ENCODE measurements at places on chromosomes 2 and 18.

DNA sequence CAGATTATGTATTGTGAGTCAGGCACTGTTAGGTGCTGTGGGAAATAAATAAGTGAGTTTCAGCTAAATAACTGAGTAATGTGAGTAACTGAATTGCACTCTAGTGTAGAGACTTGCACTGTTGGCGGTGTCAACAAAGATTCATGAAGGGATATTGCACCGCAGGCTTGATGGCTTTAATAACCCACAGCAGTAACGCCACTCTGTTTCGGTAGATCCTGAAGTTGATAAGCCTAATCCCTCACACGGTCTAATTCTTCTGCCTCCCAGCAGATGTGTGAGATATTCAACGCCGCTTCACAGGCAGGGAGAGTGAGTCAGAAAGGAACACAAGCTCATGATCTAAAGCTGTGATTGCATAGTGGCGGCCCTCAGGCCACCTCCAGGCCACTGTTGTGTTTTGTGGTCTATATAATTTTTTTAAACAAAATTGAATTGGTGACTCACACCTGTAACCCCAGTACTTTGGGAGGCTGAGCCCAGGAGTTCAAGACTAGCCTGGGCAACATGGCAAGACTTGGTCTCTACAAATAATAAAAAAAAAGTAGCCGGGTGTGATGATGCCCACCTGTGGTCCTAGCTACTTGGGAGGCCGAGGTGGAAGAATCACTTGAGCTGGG is 94.3 kb downstream of the LIPG start:
- H3K27ac ChIP-seq, result no peak overlapping the region
- no peak overlapping the region for H3K4me3 ChIP-seq
- H3K4me1 ChIP-seq, result no peaks in the 10 kb centered on the region
- H3K27me3 ChIP-seq, result peaks cover 4% of the 10 kb centered on the region

GRCh38 chr2:24920809-24921441 is 888 bp upstream of the ADCY3 start:
- peak overlapping the region; percentile 36 for H3K27ac ChIP-seq
- DNase-seq, result no peak
- H3K27me3 ChIP-seq, result peaks cover 8% of the 10 kb centered on the region
- H3K4me3 ChIP-seq, result peak overlapping the region; percentile 84
- peaks cover 30% of the 10 kb centered on the region for H3K4me1 ChIP-seq
- no peaks in the 10 kb centered on the region for H3K36me3 ChIP-seq

- DNase-seq, result no peak
- H3K27ac ChIP-seq, result no peak overlapping the region
- no peak overlapping the region for H3K4me3 ChIP-seq
- H3K4me1 ChIP-seq, result no peaks in the 10 kb centered on the region
- H3K36me3 ChIP-seq, result no peaks in the 10 kb centered on the region
Measured at GRCh38 chr2:1697601-1698000, 46.7 kb downstream of the PXDN start.

GRCh38 chr18:28176948-28177827 is at the start of gene CDH2:
TSS of gene CDH2 (minus strand) at chr18:28177130. CDS start at chr18:28177022, 108 bp downstream.
- no peak within 1 kb of the TSS for H3K27ac ChIP-seq
- H3K36me3 ChIP-seq, result no peaks in the 10 kb centered on the region
- H3K4me3 ChIP-seq, result peak within 1 kb of the TSS; percentile 79
- H3K27me3 ChIP-seq, result peaks cover 10% of the 10 kb centered on the region
- peak; percentile 17 for DNase-seq

DNA sequence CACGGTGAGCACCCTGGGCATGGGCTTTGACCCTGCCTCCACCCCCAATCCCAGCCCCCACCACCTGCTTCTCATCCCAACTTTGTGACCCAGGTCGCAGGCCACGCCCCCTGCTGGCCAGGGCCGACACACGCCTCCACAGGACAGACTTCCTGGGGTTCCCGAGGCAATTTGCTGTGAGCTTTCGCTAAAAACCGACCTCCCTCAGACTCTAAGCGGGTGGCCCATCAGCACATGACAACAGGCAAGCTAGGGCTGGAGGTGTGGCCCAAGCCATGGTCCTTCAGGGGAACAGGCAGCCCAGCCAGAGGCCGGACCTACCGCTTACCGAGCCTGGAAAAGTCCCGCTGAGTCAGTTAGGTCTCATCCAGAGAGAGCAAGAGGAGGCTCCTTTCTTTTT is 31.9 kb downstream of the C1QL2 start:
- no peaks in the 10 kb centered on the region for H3K36me3 ChIP-seq
- no peak overlapping the region for H3K27ac ChIP-seq
- H3K4me3 ChIP-seq, result no peak overlapping the region
- DNase-seq, result peak; percentile 3

DNA sequence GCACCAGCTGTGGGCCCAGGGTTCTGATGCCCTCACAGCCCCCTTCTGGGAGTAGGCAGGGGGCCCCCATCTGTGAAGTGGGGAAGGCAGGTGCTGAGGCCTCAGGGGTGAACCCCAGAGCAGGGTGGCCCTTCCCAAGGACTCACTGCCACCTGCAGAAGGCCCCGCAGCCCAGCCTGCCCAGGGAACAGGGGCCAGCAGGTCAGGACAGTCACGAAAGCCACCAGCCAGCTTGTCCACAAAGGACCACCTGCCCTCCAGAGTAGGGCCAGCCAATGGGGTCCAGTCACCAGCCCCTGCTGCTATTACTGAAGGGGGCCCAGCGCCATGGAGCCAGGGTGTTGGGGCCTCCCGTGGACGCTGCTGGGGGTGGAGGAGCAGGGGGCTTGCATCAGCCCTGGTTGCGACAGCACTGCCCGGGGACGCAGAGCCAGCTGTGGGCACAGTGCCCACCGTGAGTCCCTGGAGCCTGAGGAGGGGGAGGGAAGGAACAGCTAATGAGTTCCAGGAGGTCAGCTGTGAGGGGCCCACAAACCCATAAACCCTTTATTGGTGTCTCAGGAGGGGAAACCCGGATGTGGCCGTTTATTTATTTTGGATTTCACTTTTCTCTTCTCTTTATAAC is 11.5 kb upstream of the SNED1 start:
- no peak overlapping the region for H3K4me3 ChIP-seq
- no peaks in the 10 kb centered on the region for H3K36me3 ChIP-seq
- peaks cover 3% of the 10 kb centered on the region for H3K27me3 ChIP-seq
- DNase-seq, result no peak
- no peaks in the 10 kb centered on the region for H3K4me1 ChIP-seq
- no peak overlapping the region for H3K27ac ChIP-seq

DNA sequence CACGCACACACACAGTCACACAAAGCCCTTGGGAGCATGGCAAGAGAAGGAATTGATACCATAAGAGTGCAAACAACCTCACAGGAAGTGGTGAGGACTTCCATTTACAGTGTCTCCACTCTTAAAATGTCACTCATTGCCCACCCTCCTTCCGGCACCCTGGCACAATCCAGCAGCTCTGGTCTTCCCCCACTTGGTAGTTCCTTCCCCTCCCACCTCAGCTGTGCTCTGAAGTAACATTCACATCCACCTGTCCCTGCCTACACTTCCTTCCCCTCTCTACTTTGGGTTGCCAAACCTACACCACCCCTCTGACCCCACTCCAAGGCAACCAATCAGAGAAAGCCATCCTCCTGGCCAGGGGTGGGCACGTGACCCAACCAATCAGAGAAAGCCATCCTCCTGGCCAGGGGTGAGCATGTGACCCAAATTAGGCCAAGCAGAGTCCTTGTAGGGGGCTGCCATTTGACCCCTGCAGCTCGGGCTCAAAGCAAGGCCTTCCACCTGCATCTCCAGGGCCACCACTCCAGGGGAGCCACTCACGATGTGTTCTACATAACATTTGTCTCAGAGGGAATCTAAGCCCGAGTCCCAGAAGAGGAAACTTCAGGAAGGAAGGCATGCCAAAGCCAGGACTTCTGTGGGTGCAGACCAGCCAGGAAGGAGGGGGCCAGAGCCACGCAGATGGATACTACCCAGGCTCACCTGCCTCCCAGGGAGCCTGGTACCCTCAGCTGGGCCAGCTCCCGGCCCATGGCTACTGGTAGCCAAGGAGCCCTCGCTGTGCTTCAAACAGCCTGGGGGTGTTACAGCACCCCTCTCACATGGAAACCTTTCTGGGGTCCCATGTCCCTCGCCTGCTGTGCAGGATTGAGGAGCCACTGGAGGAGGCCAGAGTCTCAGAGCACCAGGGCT is 21.2 kb downstream of the CYP26B1 start:
- no peak overlapping the region for H3K4me3 ChIP-seq
- no peak overlapping the region for H3K27ac ChIP-seq
- DNase-seq, result no peak

GRCh38 chr18:33404244-33404873 is 36.2 kb downstream of the CCDC178 start:
- no peaks in the 10 kb centered on the region for H3K36me3 ChIP-seq
- no peak overlapping the region for H3K4me3 ChIP-seq
- no peak overlapping the region for H3K27ac ChIP-seq

GRCh38 chr18:74457043-74457724 is at the start of gene DIPK1C:
TSS of gene DIPK1C (minus strand) at chr18:74457308. CDS start at chr18:74457259, 49 bp downstream.
- DNase-seq, result no peak
- peaks cover 24% of the 10 kb centered on the region for H3K27me3 ChIP-seq
- no peak within 1 kb of the TSS for H3K27ac ChIP-seq
- no peaks in the 10 kb centered on the region for H3K36me3 ChIP-seq
- no peak within 1 kb of the TSS for H3K4me3 ChIP-seq

GRCh38 chr2:11387100-11387390 is 42.6 kb upstream of the ROCK2 start:
- no peak for DNase-seq
- no peaks in the 10 kb centered on the region for H3K36me3 ChIP-seq
- H3K4me1 ChIP-seq, result no peaks in the 10 kb centered on the region
- no peak overlapping the region for H3K27ac ChIP-seq
- peaks cover 1% of the 10 kb centered on the region for H3K27me3 ChIP-seq

DNA sequence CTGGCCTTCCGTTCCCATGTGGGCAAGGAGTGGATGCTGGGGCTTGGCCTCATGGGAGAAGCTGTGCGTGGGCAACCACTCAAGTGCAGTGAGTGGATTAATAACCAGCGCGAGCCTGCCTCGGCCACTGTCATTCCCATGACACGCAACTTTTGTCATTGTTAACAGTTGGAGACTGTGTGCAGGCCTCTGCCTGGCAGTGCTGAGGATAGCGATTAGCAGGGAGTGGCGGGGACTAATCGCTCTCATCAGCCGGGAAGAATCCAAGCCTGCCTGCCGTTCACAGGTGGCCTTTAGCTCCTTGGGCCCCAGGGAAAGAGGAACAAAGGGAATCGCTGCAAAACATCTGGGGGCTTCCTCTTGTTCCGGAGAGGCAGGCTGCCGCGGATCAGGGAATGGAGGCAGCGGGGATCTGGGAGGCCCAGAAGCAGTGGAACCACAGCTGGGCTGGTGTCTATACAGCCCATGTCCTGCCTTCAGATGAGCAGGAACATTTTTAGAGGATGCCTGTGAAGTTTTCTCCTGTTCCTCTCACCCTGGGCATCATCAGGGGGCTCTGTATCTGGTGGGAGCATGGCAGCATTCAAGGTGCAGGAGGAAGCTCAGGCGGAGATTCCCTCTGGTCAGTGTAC is 53.8 kb downstream of the CTIF start:
- H3K4me3 ChIP-seq, result no peak overlapping the region
- H3K4me1 ChIP-seq, result no peaks in the 10 kb centered on the region
- H3K27ac ChIP-seq, result no peak overlapping the region
- no peaks in the 10 kb centered on the region for H3K36me3 ChIP-seq
- peaks cover 2% of the 10 kb centered on the region for H3K27me3 ChIP-seq

DNA sequence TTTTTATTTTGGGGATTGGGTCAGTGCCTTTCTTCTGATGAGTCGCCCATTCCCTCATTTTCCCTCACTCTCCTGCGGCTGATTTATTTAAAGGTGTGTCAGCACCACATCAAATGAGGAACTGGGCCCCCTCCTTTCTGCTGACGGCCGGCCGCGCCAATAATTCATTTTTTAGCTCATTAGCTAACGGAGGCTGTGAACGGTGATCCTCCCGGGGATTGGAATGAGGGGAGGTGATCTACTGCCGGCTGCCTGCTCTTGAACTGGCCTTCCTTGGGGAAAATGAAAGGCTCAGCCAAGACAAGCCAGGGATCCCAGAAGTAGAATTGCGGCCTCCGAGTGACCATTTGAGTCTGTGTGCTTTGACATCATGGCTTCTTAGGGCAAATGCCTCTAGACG is 54.2 kb downstream of the GBX2 start:
- no peak overlapping the region for H3K4me3 ChIP-seq
- DNase-seq, result no peak
- H3K27me3 ChIP-seq, result peaks cover 3% of the 10 kb centered on the region
- H3K36me3 ChIP-seq, result no peaks in the 10 kb centered on the region

- peaks cover 43% of the 10 kb centered on the region for H3K4me1 ChIP-seq
- peaks cover 14% of the 10 kb centered on the region for H3K27me3 ChIP-seq
- DNase-seq, result peak; percentile 63
- peaks cover 4% of the 10 kb centered on the region for H3K36me3 ChIP-seq
- H3K27ac ChIP-seq, result peak overlapping the region; percentile 97
Measured at GRCh38 chr2:239399433-239399920, 1.3 kb downstream of the HDAC4 start.

GRCh38 chr2:173599821-173600359 is 245.2 kb downstream of the CDCA7 start:
- no peak overlapping the region for H3K27ac ChIP-seq
- H3K36me3 ChIP-seq, result no peaks in the 10 kb centered on the region
- DNase-seq, result no peak
- no peaks in the 10 kb centered on the region for H3K4me1 ChIP-seq
- H3K4me3 ChIP-seq, result no peak overlapping the region

DNA sequence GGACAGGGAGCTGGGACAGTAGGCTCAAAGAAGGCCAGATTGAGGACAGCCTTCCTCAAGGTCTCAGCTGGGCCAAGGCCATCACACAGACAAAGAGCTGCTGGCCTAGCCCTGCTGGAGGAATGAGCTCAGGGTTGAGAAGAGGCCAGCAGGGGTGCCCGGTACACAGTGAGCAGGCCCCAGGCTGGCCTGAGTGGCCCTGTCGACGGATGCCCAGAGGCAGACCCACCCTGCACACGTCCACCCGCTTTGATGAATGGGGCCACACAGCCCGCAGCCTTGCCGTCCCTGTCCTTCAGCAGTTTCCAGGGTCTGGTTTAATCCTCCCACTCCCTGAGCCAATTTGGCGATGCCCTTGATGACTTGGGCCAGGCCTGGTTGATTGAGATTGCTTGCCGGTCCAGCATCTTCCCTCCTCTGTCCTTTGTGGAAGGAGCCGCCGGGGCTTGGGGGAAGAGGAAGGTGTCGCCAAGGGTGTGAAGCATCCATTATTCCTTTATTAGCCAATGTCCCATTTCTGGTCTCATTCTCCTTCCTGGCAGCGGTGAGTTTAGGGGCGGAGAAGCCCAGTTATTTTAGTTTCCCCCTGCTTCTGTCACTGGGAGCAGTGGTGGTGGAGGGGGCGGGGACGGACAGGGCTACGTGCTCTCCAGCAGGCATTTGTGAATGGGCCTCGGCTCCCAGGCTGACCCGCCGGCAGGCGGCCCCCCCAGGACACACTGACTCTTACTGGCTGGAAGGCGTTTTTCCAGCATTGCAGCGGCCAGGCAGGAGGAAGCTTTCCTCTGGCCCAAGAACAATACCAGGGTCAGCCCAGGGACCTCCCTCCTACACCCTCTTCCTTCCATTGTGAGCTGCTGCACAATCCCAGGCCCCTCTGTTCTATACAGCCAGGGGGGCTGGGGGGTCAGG is 141.8 kb downstream of the CTIF start:
- H3K27ac ChIP-seq, result no peak overlapping the region
- no peaks in the 10 kb centered on the region for H3K27me3 ChIP-seq
- DNase-seq, result no peak
- H3K4me1 ChIP-seq, result no peaks in the 10 kb centered on the region
- no peaks in the 10 kb centered on the region for H3K36me3 ChIP-seq
- no peak overlapping the region for H3K4me3 ChIP-seq
